ENCODE measurements at places on chromosomes 12 and 14. TPM values are rescaled to one million over a fixed set of nuclear protein-coding genes. Genes with fewer than 3 reads are reported as not detected.

Gene PLEKHG7
- not detected for total RNA-seq

Gene ADAM20
- total RNA-seq = 0.17 TPM

Gene AHNAK2
- 25.0 TPM for total RNA-seq

Gene FGF23
- not detected for total RNA-seq

Gene GALNT8
- total RNA-seq = not detected

Gene TMEM233
- not detected for total RNA-seq

Gene SYNDIG1L
- total RNA-seq = not detected

Gene HVCN1
- 3.3 TPM for total RNA-seq

Gene IFI27
- 4.3 TPM for total RNA-seq

Gene DTD2
- 35.9 TPM for total RNA-seq

Gene B4GALNT1
- 42.3 TPM for total RNA-seq

Gene TCL1B
- total RNA-seq = not detected

Gene GAS2L3
- 27.8 TPM for total RNA-seq

Gene ADCK1
- 4.7 TPM for total RNA-seq

Gene SMCO3
- total RNA-seq = not detected

Gene HOXC12
- total RNA-seq = 0.33 TPM

Gene CBX5
- 14.6 TPM for total RNA-seq

Gene ERO1A
- total RNA-seq = 151 TPM

Gene SLC38A4
- not detected for total RNA-seq

Gene IL23A
- total RNA-seq = 17.5 TPM

Gene ADCY4
- total RNA-seq = 0.04 TPM

Gene ZFYVE21
- total RNA-seq = 50.1 TPM

Gene TIMELESS
- 26.5 TPM for total RNA-seq

Gene C12orf60
- 0.47 TPM for total RNA-seq

Gene CEBPE
- total RNA-seq = not detected

Gene OAS3
- 25.5 TPM for total RNA-seq

Gene SERPINA3
- total RNA-seq = not detected

Gene IQSEC3
- total RNA-seq = not detected

Gene NTN4
- 40.3 TPM for total RNA-seq

Gene LRTM2
- not detected for total RNA-seq

Gene FSCB
- 0.12 TPM for total RNA-seq

Gene FAM234B
- 3.1 TPM for total RNA-seq

Gene COL2A1
- total RNA-seq = 6.7 TPM

Gene NRIP2
- total RNA-seq = not detected

Gene KLRK1
- total RNA-seq = not detected

Gene SYT10
- total RNA-seq = not detected

Gene RAB3IP
- 28.6 TPM for total RNA-seq

Gene RPL41
- 3,106 TPM for total RNA-seq

Gene CLEC12A
- not detected for total RNA-seq

Gene NKX2-1
- not detected for total RNA-seq

Gene KCNMB4
- total RNA-seq = 2.6 TPM

Gene SLC5A8
- not detected for total RNA-seq

Gene VDR
- total RNA-seq = 19.6 TPM

All from PC-3 (cell line).